ENCODE measurements at places on chromosomes 2 and 18.

- no peak for DNase-seq
Measured at GRCh38 chr2:100660851-100661584, 98.2 kb downstream of the PDCL3 start.

DNA sequence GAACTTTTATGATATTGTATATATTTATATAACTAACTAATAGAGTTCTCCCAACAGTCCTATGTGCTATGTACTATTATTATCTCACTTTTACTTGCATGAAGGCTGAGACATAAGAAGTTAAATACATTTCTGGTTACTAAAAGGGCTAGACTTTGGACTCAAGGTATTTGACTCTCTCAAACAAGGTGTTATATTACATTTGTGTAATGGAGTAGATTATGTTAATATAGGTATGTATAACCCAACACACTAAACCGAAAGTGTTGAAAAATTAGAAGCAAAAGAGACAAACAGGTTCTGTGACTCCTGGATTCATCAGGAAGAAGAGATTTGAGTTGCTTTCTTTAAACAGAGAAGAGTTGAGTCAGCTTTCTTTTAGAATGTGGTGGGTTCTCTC, 733.6 kb upstream of the ZEB2 start:
- no peak for DNase-seq

GRCh38 chr2:138607746-138608145, 106.2 kb downstream of the SPOPL start:
- DNase-seq = no peak

GRCh38 chr2:70111752-70112591, 24.7 kb downstream of the PCBP1 start:
- no peak for DNase-seq

DNA sequence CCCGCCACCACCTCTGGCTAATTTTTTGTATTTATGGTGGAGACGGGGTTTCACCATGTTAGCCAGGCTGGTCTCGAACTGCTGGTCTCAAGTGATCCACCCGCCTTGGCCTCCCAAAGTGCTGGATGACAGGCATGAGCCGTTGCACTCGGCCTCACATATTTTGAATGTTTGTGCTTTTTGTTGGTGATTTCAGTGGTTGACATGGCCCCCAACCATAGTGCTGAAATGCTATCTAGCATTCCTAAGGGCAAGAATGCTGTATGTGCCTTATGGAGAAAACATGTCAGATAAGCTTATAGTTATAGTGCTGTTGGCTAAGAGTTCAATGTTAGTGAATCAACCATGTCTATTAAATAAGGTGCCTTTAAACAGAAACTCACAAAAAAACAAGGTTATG, 8.9 kb downstream of the ZAP70 start:
- no peak for DNase-seq

GRCh38 chr2:163834841-163835240, 99.0 kb upstream of the FIGN start:
- DNase-seq = no peak

Measured in NCI-H1092 (cell line).